NCI-H1105 treated with DMSO at 0.1 percent for 48 hours (cell line): ENCODE measurements at places on chromosomes 7 and 10.

DNA sequence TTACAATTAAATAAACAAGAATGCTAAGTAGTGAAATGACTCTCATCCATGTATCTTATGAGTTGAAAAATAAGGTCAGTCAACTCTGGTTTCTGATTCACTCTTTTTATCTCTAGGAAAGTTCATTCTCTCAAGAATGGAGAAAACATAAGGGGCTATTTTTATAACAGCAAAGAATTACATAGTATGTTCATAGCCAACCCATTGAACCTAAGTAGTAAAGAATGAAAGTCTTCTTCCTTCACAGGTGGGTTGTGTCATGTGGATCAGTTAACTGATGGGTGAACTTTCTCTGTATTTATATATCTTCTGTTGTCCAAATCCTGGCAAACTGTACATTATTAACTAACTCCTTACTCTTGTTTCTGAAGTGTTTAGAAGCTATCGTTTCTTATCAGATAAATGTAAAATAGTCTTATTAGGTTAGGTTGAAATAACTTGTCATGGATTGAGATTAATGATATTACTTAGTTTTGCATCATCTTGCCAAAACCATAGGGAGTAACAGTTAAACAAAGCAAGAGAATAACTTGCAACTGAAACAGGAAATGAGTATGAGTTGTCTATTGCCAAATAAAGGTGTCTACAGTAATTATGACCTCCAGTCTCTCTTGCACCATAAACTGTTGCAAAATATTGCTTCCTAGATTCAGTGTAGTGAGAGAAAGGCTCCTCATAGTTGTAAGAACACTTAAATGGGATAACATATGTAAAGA, 86.8 kb downstream of the ANKRD7 start:
- no peak for DNase-seq

DNA sequence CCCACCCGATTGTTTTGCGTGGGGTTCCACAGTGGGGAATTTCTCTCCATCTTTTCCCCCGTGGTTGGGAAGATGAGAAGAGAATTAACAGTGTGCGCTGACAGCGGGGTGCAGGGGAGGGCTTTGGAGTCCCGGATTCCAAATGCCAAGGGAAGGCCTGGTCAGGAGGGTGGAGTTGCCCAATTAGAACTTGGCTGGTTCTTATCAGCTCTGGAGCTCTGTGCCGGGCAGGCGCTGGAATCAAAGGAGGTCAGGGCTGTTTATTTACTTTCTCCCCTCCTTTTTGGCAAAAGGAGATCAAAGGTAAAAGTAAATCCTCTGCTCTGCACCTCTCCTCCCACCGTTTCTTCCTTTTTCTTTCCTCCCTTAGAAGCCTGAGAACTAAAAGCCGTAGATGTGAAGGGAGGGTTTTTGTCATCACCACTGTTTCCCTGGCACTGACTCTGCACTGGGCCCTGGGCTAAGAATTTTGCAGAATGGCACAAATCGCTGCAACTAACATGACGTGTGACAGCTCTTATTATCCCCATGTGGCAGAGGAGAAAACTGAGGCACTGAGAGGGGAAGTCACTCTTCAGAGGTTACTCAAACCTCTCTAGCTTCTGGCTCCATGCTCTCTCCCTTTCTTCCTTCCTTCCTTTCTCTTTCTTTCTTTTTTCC, 95.2 kb upstream of the ZNF716 start:
- DNase-seq, result no peak

- no peak for DNase-seq
Observed at GRCh38 chr10:100803492-100803891, 58.1 kb downstream of the PAX2 start.

- no peak for DNase-seq
Observed at GRCh38 chr10:79404231-79404609, 41.2 kb downstream of the ZCCHC24 start.

GRCh38 chr10:92972066-92972870, 88.3 kb upstream of the CYP26C1 start:
- no peak for DNase-seq

- DNase-seq, result no peak
Observed at GRCh38 chr7:69656890-69657289, 58.6 kb downstream of the AUTS2 start.

- DNase-seq, result peak; percentile 21
Observed at GRCh38 chr7:636396-636795, 90.1 kb upstream of the DNAAF5 start.

GRCh38 chr7:8536431-8536830, 103.0 kb downstream of the NXPH1 start:
- DNase-seq, result peak; percentile 8

DNA sequence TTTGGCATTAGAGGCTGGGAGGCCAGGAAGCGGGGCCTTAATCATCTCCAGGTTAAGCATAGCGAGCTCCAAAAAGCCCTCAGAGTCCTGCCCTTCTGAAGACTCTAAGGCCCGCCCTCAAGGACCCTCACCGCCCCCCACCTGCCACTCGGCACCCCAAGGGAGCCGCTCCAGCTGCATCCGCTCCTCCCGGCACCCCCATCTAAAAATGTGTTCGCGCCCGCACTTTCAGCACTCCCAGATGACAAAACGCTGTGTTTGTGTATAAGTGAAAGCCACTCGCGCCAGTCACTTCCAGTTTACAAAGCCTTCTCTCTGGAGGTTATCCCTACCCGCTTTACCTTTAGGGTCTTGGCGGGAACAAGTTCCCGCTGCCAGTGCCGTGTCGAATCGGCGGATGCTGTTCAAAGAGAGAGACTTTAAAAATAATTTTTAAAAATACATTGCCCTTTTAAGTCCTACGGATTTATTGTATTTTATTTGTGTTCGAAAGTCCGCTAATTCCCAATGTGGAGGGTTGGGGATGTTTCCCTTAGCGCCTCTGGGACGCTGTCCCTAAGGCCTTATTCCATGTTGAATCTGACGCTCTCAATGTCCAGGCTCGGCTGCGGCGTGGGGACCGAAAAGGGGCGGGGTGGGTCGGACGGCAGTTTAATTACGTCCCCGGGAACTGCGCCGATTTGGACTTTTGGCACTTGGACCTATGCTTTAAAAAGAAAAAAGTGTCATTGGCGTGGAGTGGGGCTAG, at the start of the genes DCLRE1A and NHLRC2:
TSS of gene DCLRE1A (minus strand) at position 70 of the 748 bp plus-strand sequence. CDS start 900 bp downstream, outside the sequence.
TSS of gene NHLRC2 (plus strand) at position 649 of the 748 bp plus-strand sequence. CDS start 212 bp downstream, outside the sequence.
- DNase-seq, result peak; percentile 58

GRCh38 chr7:489876-490275, 29.8 kb downstream of the PDGFA start:
- no peak for DNase-seq

DNA sequence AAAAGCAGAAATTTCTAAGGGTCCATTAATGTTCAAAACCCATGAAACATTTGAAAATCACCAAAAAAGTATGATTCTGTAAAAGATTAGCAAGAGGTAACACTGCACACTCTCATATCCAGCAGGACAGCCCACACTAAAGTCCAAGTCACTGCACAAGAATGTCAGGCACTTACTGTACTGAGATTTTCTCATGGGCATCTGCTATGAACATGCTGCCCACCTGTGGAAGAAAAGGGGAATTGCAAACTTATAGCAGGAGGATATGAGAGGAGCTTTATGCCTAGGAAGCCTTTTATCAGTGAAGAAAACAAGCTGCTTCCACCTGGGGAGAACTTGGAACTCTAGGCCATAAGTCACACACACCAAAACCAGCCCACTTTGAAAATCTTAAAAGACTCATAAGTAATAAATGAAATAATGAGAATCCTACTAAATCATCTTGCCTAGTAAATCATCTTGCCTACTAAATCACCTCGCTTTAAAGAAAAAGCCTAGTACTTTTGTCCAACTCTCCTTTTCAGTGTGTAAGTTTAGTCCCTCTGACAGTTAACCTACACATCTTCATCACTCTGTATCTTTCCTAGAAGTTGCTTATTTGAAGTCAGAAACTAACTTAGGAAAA, 46.1 kb downstream of the ARMH3 start:
- peak; percentile 66 for DNase-seq

DNA sequence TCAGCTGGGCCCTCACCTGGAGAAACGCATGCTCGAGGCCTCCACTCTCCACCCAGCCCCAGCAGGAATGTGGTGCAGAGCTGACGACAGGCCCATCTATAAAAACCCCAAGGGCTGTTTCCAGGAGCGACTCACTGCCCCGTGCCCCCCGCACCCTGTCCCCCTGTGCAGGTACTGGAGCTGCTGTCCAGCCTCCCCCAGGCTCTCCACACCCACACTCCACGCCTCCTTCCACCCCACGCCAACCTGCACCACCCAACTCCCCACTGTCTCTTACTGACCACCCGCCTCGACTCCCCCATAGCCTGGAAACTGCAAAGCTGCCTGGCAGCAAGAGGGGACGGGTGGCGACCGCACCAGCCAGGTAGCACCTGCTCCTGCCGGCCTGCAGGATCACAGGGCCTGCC, 43.3 kb downstream of the DIP2C start:
- DNase-seq, result no peak

DNA sequence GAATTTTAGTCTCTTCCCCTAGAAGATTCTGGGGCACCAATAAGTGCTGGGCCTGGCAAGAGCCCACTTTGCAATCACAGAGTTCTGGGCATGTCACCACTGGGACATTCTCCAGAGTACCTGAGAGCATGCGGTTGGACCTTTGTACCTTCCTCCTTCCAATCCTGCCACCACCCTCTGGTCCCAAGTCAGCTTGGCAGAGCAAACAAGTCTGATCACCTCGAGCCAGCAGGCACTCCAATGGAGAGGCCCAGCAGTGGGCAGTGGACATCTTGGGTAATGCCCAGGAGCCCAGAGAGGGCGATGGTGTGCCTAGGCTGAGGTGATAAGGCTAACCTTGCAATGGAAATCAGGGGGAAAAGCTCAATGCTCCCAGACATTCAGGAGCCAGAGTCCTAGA, 43.4 kb downstream of the SH3PXD2A start:
- no peak for DNase-seq

GRCh38 chr10:70355051-70356021, 27.1 kb downstream of the LRRC20 start:
- no peak for DNase-seq

- DNase-seq, result no peak
Observed at GRCh38 chr7:69878591-69878990, 280.3 kb downstream of the AUTS2 start.

- DNase-seq, result no peak
Observed at GRCh38 chr10:63268149-63268797, 135.1 kb downstream of the NRBF2 start.

DNA sequence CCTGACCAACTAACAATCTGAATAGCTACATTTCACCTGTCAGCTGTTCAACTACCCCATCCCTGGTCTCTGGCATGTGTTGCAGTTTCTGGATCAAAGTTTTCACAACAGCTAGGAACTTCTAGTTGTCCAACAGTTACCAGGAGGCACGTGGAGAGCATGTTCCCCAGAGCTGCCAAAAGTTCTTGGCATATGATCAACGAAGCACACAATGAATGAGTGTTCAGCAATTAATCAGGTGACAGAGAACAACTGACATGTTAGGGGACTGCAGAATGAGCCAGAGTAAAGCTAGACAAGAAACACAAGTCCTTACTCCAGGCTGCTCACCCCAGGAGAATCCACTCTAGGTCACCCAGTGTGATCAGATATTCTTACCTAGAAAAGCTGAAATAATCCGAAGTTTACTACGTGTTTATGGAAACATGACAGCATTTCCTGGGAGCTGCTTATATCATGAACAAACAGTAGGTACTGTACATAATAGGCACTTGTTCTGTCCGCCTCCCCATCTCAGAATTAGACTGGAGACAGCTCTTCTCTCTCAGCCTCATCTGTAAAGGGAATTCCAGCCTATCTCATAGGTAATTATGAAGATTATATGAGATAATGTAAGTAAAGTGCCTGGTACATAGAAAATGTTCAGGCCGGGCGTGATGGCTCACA, 50.6 kb downstream of the ZNF438 start:
- DNase-seq, result peak; percentile 65

GRCh38 chr10:329361-330099, 194.3 kb downstream of the ZMYND11 start:
- DNase-seq, result peak; percentile 20

DNA sequence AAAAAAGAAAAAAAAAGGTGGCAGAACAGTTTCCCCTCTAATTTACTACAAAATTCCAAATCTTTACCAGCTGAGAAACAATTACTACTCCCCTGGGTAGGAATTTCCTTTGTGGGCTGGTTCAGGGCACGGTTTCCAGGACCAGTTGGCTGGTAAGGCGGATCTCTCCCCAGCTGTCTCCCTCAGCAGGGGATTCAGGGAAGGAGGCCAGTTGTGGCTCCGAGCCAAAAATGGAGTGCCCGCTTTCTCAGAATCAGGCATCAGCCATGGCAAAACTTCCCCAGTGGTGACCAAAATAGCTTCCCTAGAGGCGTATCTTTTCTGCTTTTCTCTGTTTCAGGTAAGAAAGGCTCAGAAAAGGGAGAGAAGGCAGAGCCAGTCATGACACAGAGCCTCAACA, 91.2 kb downstream of the ZNF22 start:
- peak; percentile 39 for DNase-seq
